ENCODE measurements at places on chromosomes 11 and 22. TPM values are rescaled to one million over a fixed set of nuclear protein-coding genes. Genes with fewer than 3 reads are reported as not detected.
A peak's percentile ranks its signal among the peaks of the same experiment; 100 is the strongest.

DNA sequence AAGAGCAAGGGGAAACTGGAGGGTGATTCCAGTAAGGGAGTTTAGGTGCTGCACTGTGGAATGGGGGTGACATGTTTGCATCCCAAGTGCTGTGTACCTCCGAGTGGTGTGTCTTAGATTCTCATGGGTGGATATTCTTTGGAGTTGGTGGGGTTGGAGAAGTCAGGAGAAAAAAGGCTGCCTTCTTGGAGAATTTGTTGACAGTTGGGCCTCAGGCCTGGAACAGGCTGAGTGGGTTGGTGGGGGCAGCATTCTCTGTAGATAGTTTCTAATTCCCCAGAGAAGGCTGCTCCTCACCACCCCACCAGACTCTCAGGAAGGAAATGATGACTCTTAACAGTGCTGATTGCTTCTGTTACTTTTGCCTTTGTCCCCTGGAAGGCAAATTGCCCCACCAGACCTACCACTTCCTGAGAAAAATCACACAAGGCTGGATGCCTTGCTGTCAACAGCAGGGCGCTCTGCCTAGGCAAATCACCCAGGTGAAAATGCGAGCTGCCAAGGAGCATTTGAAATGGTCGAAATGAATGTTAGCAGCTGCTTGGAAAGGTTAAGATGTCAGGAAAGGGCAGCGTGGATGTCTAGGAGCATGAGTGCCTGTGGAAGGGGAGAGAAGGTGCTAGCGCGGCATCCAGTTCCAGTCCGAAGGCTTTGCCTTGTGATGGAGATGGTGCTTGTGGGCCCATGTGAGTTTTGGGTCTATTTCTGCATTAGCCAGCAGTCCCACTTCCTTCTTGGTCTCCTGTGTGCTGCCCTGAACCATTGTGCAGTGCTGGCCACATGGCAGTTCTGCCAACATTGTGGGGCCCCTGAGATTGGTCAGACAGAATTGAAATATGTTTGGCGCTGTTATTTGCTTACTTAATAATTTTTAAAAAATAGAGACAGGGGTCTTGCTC is 29.7 kb upstream of the SORL1-AS1 start:
- no peak for DNase-seq

DNA sequence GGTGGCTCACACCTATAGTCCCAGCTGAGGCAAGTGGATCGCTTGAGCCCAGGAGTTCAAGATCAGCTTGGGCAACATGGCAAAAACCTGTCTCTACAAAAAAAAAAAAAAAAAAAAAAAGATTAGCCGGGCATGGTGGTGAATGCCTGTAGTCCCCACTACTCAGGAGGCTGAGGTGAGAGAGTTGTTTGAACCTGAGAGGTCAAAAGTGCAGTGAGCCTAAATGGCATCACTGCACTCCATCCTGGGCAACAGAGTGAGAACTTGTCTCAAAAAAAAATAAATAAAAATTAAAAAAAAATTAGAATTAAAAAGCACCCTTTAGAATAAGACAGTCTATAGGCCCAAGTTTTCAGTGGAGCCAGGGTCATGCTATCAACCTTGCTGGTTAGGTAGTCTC is 95.5 kb downstream of the PDHX start:
- no peak for DNase-seq

DNA sequence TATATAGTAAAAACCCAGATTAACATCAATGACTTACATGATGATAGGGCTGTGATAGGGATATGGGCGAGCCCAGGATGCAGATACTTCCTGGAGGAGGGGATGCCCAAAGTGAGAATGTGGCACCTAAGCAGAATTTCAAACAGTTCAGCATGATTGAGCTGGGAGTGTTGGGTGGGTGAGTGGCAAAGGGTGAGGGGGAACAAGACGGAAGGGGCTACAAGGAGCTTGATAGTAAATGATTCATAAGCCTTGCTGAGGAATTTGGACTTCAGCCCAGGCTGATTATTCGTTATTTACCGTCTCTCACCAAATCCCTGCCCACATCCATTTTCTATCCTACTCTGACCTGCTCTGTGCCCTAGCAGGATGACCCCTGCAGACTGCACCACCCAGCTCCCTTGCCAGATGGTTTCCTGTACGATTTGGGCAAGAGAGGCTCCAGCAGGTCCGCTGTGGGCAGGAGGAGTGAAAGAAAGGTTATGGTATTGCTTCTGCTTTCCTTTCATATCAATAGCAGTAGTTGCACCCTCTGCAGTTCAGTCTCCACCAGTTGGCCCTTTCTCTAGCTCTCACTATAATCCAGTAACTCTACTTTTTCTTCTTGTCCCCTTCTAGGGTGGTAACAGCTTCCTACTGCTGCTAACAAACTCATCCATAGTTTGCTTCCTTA is 30.3 kb upstream of the SIK2 start:
- no peak for DNase-seq

DNA sequence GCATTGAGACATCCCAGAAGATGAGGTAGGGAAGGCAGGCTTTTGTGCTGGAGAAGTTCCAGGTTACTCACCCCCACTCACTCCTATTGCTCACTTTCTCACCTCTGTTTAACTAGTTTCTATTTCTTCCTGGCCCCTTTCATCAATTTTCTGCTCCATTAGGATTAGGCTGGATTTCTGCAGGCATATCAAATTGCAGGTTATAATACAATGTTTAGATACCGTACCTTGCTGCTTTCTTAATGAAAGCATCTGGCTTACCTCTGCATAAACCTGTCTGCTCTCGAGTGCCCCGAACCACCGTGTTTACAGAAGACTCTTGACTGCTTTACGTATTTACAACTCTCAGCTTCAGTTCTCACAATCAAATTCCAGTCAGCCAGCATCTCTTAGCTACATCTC is 173.7 kb downstream of the ADAMTS15 start:
- DNase-seq, result no peak

- peak; percentile 49 for DNase-seq
These were observed 29.0 kb upstream of the API5 start for GRCh38 chr11:43282607-43283440.

GRCh38 chr11:98090861-98091505 is 929.8 kb upstream of the CNTN5 start:
- no peak for DNase-seq

DNA sequence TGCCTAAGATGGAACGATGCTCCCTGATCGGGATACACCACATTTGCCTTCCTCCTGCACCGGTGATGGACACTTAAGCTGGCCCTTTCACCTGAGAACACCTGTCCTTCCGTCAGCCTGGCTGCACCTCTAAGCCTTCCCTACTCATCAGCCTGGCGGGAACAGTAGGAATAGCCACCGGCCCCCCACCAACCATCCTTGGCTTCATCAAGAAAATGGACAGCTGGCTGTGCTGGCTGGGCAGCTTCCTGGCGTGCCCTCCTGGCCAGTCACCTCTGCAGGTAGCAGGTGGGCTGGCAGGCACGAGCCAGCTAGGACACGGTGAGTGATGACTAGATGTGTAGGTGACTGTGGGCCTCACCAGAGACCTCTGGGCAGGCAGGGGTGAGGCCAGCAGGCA is 142.8 kb downstream of the CTTN start:
- no peak for DNase-seq

DNA sequence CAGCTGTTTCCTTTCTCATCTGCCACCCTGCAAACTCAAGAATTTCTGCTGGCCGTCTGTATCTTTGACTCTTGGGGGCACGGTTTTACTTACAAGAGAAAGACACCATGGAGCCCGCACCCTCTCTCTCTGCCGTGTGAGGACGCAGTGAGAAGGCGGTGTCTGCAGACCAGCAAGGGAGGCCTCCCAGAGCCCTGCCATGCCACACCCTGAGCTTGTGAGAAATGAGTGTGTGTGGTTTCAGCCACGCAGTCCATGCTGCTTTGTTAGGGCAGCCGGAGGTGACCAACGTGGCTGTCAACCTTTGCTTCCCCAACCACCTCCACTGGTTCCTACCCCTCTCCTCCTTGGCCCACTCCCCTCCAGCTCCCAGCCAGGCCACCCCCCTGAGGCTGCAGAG is 70.1 kb upstream of the NUP50 start:
- DNase-seq, result peak; percentile 49

DNA sequence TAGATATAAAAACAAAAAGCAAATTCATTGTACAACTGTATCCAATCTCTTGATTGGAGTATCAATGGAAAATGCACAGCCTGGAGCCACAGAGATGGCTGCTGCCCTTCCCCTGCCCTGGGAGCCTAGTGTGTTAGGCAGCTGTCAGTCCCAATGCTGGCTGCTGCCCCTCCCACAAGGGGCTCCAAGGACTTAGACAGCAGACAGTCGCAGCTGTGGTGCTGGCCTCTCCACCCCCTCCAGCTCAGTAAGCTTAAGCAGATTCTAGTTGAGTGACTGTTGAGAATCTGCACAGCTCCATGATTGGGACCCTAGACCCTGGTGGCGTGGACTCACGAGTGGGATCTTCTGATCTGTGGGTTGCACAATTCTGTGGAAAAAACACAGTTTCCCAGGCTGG is 1511.2 kb downstream of the FAM181B start:
- DNase-seq, result no peak

DNA sequence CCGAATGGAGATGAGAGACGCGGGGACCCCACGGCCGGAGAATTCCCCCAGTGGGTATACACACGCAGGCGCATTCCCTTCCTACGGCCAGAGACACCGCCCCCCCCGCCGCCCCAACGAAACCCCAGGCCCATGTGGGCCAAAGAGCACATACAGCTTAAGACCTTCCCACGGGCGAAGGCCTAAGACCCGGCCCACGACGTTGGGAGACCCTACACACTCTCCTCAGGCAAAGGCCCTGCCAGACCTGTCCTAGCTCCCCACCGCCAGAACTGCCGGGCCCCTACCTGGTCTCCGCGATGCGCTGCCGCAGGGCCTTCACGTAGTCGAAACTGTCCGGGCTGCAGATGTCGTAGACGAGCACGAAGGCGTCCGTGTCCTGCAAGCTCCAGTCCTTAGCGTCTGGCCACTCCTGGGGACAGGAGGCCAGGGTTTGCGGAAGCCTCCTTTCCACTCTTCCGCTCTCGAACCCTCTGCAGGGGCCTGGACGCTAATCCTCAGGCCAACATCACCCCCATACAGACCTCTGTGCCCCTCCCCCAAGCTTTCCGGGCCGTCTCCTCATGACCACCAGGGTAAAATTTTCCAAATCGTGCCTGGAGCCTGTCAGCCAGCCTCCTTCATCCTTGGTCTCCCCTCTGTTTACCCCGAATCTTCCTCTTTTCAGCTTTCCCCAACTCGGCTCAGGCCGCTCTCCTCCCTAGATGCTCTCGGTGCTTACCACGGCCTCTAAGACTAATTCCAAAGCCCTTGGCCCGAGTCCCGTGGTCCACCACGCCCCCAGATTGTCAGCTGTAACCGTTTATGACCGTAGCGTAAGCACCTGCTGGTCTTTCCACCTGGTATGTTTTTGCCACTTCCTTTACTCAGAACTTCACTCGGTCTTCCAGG is 1.7 kb downstream of the RASL10A start:
- DNase-seq, result no peak

DNA sequence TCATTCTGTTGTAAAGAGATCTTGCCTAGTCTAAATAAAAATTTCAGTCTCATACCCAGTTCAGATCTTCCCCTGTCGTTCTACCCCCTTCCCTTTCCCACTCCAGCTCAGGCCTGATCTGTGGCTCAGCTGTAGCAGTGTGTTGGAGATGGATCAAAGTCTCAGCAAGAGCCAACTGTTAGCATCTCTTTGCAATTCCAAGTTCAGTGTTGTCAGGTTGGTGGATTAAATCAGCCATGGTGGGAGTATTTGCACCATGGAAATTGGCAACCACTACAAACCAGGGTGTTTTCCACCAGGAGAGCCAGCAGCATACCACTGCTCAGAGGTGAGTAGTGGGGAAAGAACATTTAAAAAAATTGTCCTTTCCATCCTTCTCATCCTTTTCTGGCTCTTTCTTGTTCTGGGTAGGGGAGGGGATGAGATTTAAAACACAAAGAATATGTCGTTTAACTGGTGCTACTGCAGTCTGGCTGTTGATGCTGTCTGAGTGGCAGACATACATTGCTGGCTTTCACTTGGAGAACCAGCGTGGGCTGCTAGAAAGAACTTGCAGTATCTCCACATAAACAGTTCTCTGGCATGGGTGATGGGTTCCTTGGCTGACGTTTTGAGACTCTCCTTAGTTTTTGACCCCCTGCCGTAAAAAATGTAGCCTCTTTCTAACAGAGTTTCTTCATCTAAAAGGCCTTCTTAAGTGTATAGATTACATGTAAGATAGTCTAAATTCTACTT is 514.1 kb downstream of the RAB38 start:
- DNase-seq, result no peak

DNA sequence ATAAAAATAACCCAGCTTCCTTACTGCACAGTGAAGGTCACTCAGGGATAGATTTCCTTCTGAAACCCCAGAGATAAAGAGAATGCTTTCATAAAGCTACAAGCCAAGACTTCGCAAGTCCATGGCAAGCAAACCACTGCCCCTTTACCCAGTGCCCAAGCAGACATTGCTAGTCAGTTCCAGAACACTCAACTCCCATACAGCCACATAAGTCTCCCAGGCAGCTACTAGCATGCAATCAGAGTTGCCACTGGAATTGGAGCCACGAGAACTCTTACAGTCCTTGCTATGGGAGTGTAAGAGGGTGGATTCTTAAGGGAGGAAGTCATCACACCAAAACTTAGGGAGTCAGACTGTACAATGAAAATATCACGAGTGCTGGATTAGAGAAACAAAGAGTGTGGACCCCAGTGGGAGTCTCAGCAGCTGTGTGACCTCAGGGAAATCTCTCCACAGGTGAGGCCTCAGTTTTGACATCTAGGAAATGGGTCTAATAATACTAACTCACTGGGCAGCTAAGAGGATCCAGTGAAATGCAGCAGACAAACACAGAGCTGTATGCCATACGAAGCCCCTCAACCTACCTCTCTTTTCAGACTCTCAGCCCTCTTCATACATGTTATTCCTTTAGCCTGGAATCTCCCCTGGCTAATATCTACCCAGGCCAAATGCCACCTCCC is 526.6 kb downstream of the MN1 start:
- peak; percentile 11 for DNase-seq

DNA sequence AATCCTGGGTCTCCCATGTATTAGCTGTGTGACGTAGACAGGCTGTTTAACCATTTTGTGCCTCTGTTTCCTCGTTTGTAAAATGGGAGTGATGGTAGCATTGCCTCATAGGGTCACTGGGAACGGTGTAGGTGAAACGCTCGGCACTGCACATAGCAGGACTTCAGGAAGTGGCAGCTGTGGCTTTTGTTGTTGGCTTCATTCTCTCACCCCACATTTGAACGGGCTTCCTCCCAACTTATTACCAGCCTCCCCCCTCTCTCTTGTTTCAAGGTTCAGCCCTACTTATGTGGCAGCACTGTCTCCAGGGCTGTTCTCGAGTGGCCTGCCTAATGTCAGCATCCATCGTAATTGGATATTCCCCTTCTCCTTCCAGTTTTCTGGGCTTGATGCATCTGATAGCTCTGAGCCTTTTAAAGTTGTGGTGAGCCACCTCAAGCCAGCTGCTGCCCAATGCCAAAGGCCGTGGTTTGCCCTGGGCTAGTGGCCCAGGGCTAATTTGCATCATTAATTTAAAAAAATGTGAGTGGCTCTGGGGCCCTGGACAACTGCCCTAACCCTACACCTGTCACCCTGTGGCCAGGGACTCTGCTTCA is 217.8 kb upstream of the TBCEL start:
- DNase-seq, result peak; percentile 92

Gene VWCE
- 2.7 TPM for total RNA-seq

Gene GLYAT
- total RNA-seq, result not detected

Gene ART1
- total RNA-seq, result 2.7 TPM

Gene OR51E1
- total RNA-seq, result not detected

Data from myocyte (in vitro differentiated cells).